Renal cortical epithelial cell (primary cell): ENCODE measurements at places on chromosomes 12 and 14.

DNA sequence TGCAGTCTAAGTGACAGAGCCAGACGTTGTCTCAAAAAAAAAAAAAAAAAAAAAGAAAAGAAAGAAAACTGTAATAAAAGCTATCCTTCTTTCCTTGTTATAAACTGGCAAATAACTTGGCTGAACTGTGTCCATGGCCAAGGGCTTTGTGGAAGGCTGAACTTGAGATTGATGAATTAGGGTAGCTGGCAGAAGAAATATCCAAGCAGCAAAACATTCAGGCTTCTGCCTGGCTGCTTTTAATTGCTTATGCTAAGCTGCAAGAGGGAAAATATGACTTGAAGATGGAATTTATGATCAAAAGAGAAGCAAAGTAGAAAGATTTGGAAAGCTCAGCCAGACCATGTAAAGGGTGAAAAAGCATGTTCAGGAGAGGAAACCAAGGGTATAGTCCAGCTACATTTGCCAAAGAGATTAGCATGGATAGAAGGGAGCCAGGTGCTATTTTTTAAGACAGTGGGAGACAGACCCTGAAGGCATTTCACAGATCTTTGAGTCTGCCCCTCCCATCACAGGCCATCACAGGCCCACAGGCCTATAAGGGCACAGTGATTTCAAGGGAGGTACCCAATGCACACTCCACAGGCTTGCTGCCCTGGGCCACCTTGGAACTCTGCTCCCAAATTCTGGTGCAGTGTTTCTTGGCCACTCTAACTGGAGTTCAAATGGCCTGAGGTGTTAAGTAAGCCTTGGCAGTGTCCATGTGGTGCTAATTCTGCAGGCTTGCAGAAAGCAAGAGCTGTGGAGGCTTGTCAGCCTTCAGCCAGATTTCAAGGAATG is 226.0 kb downstream of the AEBP2 start:
- DNase-seq: no peak

DNA sequence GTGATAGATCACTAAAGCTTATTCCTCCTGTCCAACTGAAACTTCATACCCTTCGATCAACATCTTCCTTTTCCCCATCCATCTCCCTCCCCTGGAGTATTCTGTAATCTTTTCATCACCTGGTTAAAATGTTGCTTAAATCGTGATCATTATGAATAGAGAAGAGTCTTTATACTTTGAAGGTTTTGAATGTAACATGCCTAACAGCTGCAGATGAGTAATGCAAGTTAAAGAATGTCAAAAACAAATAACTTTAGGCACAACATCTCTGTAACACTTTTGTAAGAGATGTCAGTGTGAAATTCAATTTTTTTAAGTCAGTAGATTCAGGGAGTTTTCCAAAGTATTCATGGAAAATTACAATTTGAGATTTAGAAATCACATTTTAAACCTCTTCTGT is 25.0 kb downstream of the RXYLT1 start:
- DNase-seq: no peak

GRCh38 chr12:127241072-127241817 is 1025.7 kb upstream of the TMEM132C start:
- DNase-seq: peak; percentile 74

- no peak for DNase-seq
Measured at GRCh38 chr14:83455561-83455960, 1921.9 kb upstream of the SEL1L start.

GRCh38 chr14:21652209-21652808 is 1.3 kb upstream of the OR4E2 start:
- DNase-seq: no peak

DNA sequence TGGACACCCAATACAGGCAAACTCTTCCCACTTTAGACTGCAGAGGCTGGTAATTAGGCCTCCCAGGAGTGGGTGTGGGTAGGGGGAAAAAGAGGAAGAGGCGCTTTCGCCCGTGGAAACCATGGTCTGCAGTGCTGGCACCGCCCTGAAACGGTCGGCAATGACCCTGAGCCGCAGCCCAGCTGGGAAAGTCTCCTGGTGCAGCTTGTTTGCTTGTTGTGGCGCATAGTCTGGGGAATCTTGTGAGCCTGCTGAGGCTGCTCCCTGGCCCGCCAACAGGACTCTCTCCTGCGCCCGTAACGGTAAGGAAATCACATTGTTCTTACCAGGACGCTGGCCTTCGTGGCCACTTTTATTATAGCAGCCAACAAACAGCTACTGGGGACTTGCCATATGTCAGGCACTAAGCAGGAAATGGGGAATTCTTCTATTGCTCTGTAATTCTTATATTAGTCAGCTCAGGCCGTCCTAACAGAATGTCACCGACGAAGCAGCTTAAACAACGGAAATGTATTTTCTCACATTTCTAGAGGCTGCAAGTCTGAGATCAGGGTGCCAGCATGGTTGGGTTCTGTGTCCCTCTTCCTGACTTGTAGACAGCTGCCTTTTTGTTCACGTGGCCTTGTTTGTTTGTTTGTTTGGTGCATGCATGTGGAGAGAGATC is 52.5 kb upstream of the RIN3 start:
- DNase-seq: no peak

GRCh38 chr12:86414201-86414600 is 158.0 kb upstream of the MGAT4C start:
- no peak for DNase-seq

GRCh38 chr12:13093848-13094220 is 9.6 kb downstream of the GSG1 start:
- DNase-seq: no peak

DNA sequence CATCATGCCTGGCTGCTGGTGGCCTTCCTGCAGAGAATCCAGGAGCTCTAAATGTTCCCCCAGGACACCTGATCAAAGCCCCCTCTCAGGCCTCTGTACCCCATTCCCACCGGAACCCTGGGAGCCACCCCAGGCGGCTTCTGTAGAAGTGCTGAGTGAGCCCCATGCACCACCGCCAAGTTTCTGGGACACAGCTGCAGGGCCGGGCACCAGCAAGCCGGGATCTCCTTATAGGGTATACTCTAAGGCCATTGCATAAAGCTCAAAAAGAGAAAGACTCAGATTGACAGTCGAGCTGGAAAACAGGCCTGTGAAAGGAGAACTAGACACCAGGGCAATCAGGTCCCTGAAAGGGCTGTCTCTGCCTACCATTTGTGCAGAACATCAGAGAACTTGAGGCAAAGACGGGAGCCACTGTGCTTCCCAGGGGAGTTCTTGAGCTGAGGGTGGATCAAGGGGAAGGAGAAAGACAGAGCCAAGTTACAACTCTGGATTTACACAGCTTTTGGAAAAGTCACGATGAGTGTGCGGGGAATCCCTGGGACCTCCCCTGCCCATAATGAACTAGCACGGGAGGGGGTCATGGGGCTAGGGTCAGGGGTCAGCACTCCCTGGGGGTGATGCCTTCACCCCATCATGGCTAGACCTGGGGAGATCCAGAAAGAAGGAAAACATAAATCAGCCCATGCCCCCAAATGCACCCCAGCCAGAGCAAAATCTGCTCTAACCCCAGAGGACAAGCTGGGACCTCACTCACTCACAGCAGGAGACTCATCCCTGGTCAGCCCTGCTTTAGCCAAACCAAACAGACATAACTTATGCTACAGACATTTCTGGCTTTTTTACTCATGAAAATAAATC is 51.1 kb downstream of the ITPK1 start:
- no peak for DNase-seq

- no peak for DNase-seq
Measured at GRCh38 chr14:21098076-21098891, at the start of gene ZNF219. ZNF219 (minus strand) TSS chr14:21098655; CDS start chr14:21093591, 5,064 bp downstream.

DNA sequence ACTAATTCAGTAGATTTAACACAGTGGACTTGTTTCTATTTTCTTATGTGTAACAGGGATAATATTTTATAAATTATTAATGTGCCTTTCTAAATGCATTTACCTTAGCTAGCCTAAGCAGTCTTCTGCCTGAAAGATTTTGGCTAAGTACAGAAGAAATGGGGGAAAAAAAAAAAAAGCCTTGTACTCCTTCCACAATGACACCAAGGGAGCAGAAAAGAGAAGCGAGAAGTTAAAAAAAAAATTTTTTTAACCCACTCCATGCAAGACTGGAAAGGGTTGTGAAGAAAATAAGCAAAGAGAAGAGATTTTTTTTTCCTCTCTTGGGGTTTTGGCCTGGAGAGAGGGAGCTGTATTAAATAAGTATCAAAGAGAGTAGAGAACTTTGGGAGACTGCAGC is 28.7 kb downstream of the NELL2 start:
- DNase-seq: no peak

- DNase-seq: no peak
Measured at GRCh38 chr12:91773749-91774429, 371.8 kb downstream of the BTG1 start.

- no peak for DNase-seq
Measured at GRCh38 chr12:6067152-6067916, 57.1 kb downstream of the VWF start.
